ENCODE measurements at places on chromosomes 4 and X.

- no peak for DNase-seq
Observed at GRCh38 chr4:41043465-41043864, 170.9 kb downstream of the APBB2 start.

GRCh38 chr4:164483711-164484110 is 270.2 kb upstream of the SMIM31 start:
- DNase-seq: no peak

GRCh38 chrX:40099055-40099958 is 1.5 kb upstream of the BCOR start:
- no peak for DNase-seq

DNA sequence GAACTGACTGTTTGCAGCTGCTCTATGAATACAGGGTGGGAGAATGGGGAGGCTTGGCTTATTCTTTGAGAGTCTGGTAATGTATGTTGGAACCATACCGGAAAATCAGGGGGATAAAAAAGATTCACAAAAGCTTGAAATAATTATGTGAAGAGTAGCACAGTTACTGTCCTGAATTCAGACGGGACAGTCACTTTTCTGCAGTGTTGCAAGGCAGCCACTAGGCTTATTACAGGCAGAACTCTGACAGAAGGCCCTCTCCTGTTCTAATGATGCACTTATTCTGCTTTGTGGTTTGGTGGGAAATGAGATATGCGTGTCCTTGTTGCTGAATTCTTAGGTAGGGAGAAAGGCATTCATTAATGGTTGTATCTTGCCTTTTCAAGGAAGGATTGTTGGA is 37.2 kb downstream of the GUCY1B1 start:
- no peak for DNase-seq

DNA sequence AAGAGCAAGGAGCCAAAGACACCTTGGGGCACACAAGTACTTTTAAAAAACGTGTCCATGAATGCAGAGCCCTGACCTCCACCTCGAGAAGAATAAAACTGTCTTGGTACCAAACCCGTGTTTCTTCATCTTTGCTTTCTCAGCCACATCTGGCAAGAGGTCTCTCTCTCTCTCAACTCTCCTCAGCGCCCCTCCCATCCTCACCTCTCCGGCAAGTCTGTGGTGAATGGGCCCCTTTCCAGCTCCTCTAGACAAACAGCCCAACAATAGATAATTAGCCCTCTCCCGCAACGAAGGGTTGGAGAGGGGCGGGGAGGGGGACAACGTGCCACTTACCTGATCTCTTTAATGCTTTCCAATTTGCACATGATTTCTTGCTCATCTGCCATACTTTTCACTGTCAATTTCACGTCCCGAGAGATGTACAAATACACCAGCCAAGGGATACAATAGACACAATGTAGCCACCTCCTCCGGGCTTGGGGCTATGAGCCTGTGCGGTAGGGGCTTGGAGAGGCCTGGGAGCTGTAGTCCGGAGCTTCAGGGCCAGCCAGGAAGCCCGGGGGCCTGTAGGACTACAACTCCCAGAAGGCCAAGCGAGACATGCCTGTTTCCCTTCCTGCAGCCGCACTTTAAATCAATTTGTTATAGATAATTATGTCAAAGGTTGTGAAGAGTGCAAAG is at the start of gene ZC4H2:
Gene ZC4H2, minus strand, starts transcription at position 462 of the 684 bp plus-strand sequence. Its CDS starts 73 bp downstream, at position 389.
- DNase-seq: peak; percentile 59

- no peak for DNase-seq
Observed at GRCh38 chrX:149531599-149531998, 9.2 kb upstream of the EOLA1 start.

DNA sequence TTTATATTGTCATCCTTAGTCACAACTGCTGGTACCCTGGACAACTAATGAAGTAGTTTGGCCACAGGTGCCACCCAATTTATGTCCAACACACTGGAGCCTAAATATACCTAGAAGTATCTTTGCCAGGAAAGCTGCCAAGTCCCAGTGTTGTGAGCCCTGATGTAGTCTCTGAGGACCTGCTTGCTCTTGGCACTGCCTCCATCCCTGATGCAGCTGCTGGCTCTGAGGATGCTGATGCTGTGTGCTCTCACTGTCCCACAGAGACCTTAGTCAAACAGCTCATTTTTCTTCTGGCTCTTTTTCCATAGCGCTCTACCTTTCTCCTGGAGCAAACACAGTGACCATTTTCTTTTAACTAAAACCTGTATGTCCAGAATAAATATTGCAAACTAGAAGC is 1535.4 kb upstream of the ADGRL3 start:
- DNase-seq: no peak

DNA sequence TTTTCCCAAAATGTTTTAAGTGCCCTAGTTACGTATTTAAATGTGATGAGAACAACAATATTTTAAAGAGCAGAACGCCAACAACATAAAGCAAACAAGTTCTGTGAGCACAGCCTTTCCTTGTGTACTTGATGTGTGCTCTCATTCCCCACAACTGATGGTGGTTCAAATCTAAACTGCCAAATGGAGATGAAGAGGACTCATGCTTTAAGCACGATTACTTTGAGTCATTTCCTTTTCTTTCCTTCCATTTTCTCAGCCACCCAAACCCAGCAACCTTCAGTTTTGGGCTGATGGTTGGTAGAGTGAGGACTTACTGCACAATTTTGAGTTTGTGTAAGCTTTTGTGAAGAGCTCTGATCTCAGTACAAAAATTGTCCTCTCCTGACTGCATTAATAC is 1.7 kb downstream of the NSD2 start:
- peak; percentile 41 for DNase-seq

DNA sequence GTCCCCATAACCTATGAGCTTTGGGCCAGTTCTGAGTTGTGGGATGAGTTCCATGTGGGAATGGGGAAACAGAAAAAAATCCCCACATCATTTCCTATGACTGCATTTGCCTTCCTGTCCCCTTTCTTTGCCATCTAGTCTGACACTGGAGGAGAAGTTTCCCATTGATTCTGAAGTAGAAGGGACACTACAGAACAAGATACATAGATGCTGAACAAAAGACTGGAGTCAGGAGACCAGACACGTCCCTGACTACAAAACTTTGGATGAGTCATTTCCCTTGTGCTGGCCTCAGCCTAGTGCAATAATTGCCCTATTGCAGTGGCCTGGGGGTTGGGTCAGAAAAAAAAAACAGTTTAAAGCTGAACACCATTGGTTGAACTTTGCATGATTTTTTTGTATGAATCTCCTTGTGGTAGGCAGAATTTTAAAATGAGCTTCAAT is 22.1 kb downstream of the BEX3 start:
- peak; percentile 41 for DNase-seq

DNA sequence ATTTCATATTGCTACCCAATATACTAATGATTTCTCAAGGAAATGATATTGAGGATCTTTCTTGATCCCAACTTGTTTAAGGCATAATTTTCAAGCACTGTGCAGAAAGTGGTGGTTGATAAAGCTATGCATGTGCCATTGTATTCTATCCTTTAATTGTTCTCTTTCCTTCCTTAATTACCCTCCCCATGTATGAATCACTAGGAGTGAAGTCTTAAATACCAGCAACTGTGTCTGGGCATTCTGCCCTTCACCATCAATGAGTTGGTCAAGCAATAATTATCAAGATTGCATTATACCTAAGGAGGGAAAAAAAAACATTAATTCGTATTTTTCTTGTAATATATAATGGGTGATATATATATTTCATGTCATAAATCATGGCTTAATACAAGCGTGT is 111.8 kb upstream of the FRMPD4 start:
- no peak for DNase-seq

GRCh38 chr4:2085496-2085901 is 26.4 kb downstream of the NAT8L start:
- DNase-seq: no peak

GRCh38 chr4:8198206-8198905 is 734 bp upstream of the SH3TC1 start:
- DNase-seq: no peak

- DNase-seq: no peak
Observed at GRCh38 chr4:141331534-141332358, 111.1 kb downstream of the ZNF330 start.

DNA sequence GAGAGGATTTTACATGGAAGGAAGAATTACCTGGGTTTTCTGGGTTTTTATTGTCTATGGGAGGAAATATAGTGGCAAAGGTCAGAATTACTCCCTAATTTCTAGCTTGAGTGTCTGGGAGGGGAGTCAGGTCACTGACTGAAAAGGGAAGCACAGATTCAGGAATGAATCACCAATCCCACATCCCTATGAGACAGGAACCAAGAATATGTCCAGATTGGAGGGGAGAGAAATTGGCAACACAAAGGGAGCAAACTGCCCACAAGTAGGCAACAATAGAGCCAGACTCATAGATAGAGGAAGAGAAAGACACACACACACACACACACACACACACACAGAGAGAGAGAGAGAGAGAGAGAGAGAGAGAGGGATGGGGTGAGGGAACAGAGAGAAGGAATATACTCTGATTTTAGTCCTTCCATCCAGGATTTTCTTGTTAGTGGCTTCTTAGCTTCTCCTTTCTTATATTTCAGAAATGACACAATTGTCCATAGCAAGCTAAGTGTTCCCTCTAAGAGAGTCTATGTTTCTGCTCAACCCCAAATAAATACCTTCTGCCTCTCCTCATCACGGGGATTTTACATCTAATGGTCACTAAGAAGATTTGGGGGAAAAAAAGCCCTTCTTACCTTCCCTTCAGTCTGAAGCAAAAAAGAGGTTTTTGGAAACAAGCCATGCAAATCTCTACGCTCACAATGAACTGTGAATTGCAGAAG is 12.0 kb downstream of the P2RY10 start:
- DNase-seq: no peak

DNA sequence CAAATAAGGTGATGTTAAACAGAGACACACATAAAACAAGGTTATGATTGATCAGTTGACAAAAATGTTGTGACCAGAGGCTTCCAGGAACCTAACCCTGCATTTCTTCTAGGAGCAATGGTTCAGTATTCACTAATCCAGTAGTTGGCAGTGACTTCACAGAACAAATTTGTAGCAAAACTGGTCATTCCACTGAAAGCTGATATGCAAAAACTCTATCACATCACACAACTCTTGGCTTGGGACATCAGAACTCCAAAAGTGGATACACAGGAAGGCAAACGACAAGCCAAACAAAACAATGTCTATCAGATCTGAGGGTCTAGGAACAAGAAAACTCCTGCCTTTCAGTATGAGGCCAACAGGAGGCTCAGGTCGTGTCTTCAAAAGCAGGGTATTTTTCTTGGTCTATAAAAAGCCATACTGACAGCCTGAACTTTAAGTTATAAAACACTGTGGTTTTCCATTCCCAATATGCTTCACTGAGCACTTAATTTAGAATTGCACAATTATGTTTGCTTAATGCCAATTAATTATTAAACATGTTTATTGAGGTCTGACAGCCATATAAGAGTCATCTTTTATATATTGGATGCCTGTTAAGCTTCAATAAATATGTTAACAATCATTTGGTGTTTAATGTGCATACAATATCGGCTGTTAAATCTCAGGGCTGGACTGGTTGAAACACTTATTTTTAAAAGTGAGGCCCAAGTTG is 45.6 kb downstream of the SOD3 start:
- no peak for DNase-seq

GRCh38 chr4:175639346-175639745 is 172.7 kb downstream of the GPM6A start:
- DNase-seq: no peak

DNA sequence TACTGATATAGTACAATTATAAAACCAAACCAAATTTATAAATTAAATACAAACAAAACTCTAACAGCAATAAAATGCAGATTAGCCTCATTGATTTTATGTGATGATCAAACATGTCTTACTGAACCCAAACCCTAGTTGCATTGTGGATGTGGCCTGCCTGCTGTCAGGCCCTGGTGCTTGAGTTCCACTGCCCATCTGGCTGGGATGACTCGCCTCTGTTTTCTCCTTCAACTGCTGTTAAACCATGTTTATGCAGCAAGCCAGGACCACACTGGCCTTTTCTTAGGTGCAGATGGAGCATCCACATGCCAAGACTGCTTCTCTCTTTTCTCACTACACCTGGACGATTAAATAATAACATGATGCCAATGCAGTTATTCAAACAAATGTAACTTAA is 22.6 kb downstream of the NAP1L5 start:
- DNase-seq: no peak

DNA sequence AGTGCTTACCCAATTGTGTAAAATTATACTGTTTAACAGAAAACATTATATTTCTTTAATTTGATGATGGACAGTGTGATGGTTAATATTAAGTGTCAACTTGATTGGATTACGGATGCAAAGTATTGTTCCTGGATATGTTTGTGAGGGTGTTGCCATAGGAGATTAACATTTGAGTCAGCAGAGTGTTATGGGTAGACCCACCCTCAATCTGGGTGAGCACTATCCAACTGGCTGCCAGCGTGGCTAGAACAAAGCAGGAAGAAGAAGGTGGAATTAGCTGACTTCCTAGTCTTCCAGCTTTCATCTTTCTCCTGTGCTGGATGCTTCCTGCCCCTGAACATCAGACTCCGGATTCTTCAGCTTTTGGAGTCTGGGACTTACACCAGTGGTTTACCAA is 42.1 kb downstream of the HS6ST2 start:
- no peak for DNase-seq

- peak; percentile 47 for DNase-seq
Observed at GRCh38 chr4:176920694-176921093, 128.0 kb upstream of the VEGFC start.

DNA sequence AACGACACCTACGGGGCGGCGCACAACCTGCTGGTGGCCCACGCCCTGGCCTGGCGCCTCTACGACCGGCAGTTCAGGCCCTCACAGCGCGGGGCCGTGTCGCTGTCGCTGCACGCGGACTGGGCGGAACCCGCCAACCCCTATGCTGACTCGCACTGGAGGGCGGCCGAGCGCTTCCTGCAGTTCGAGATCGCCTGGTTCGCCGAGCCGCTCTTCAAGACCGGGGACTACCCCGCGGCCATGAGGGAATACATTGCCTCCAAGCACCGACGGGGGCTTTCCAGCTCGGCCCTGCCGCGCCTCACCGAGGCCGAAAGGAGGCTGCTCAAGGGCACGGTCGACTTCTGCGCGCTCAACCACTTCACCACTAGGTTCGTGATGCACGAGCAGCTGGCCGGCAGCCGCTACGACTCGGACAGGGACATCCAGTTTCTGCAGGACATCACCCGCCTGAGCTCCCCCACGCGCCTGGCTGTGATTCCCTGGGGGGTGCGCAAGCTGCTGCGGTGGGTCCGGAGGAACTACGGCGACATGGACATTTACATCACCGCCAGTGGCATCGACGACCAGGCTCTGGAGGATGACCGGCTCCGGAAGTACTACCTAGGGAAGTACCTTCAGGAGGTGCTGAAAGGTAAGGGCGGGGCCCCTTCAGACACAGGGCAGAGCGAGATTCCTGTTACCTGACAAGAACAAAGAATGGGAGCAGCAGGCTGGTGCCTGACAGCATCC is 11.7 kb downstream of the RPL9 start:
- peak; percentile 4 for DNase-seq

DNA sequence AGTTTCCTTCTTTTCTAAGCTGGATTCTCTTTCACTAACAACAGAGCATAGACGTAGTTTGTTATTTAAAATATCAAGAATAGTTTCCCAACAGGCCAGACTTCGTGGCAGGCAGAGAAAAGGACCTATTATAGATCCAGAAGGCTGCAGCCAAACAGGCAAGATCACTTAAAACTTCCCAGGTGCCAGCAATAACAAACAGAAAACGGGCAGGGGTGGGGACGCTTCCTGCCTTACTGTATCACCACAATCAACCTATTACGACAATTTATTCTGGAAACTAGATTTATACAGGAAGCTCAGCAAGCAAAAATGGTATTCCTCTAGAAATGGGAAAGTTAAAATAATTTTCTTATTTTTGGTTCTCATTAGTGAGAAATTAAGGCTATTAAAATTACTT is 22.1 kb downstream of the RWDD4 start:
- no peak for DNase-seq
